ENCODE measurements at places on chromosomes 11 and 22.

DNA sequence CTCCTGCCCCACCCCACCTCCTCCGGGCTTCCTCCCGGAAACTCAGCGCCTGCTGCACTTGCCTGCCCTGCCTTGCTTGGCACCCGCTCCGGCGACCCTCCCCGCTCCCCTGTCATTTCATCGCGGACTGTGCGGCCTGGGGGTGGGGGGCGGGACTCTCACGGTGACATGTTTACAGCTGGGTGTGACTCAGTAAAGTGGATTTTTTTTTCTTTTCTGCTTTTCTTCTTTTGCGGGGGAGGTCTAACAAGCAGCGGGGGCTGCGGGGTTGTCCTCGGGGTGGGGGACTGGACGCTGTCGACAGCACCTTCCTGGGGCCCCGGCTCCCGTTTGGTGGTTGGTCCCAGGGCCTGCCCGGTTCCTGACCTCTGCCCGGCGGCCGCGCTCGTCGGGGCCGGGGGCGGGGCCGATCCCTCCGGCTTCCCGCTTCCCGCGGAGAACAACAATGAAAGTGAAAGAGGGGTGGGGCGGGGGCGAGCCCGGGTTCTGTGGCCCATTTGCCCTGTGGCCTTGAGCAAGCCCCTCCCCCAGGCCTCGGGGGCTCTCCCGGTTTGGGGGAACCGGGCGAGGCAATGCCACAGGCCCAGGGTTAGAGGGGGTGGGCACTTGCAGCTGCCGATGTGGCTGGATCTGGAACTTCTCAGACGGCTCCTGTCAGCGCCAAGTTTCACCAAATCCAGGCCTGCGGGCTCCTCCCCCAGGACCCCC, 975 bp upstream of the MDK start:
- peak; percentile 75 for DNase-seq

GRCh38 chr22:50626314-50626849, 1.6 kb downstream of the ARSA start:
- no peak for DNase-seq

DNA sequence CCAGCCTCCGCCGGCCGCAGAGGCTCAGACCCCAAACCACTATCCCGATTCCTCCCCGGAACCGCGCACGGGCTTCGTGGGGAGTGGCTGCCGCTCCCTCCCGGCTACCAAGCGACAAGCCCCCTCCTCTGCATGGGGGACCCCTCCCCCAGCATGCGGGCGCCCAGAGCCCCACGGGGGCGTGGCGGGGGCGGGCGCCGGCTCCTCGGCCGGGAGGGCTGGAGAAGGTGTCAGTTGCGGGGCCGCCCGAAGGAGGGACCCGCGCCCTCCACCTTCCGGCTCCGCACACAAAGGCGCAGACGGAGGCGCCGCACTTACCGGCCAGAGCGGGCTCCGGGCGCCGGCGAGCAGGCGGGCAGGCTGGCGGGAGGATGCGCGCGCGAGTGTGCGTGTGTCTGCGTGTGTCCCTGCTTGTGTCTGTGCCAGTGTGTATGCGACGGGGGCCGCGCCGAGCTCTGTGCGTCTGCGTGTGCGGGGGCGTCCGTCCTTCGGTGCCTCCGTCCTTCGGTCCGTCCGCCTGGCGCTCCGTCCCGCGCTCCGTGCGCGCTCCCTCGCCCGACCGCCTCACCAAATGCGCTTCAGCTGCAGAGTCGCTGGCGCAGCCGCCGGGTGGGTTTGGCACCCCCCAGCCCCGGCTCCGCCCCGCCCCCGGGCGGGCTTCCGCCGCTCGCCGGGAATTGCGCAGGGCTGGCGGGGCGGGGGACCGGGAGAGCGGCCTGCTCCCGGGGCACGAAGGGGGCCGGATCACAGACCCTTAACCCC, at the start of gene PTPN5:
Gene PTPN5, minus strand, starts transcription at position 592 of the 762 bp plus-strand sequence. CDS start 19,840 bp downstream, outside the sequence.
- no peak for DNase-seq

- DNase-seq = no peak
Measured at GRCh38 chr11:71247551-71248250, 4.7 kb downstream of the SHANK2 start.

GRCh38 chr11:117251506-117251905, 19.0 kb downstream of the RNF214 start:
- no peak for DNase-seq

DNA sequence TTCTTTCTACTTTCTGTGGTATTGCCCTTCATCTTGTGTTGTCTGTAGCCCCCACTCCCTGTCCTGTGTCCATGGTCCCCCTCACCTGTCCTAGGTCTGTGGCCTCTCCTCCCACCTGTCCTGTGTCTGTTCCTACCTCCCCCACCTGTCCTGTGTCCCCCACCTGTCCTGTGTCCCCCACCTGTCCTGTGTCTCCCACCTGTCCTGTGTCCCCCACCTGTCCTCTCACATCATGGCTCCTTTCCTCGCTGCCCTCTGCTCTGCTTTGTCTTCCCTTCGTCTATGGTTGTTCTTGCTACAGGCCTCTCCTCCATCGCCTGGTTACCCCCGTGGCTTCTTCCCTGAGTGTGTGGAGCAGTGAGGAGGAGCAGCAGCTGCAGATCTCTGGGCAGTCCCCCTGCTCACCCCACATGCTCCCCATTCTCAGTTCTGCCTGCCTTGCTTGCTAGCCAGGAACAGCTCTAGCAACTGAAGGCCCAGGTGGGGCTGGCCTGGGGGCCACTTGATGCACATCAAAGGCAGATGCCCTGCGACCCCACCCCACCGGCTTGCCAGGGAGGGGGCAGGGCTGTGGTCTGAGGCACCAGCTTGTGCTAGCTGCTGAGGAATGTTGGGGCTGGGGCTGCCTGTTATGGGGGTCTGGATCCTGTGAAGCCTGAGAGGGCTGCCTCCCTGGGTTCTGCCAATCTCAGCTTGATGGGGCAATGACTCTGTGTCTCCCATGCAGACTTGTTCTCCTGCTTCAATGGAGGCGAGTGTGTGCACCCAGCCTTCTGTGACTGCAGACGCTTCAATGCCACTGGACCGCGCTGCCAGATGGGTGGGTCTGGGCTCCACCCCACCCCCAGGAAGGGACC, 5.6 kb downstream of the OTOG start:
- no peak for DNase-seq

DNA sequence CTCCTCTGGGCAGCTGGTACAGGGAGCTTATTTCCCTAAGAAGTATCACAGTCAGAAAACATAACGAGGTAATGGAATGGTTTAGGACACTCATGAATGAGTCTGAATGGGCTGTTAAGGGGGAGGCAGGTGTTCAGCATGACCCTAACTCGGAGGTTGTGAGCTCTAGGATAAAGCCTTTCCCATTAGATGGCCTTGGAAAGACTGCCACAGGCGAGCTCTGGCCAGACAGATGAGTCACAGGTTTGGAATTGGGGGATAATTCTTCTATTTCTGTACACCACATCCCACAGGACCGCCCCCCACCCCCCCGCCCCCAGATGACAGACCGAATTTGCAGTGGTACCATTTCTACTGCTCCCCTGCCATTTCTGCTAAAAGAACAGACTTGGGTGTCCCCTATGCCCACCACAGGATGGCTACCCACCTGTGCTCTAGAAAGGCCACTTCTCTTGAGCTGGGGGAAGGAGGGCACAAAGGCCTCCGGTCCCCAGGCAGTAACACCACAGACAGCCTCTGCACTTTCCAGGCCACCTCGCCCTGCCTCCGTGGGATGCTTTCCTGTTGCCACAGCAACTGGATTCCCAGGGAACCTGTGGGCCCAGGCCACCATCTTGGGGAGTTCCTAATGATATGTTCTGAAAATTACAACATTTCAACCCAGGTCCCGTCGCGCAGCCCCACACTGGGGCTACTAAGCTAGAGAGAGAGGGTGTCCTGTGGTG, 76.7 kb downstream of the TRIM29 start:
- no peak for DNase-seq

DNA sequence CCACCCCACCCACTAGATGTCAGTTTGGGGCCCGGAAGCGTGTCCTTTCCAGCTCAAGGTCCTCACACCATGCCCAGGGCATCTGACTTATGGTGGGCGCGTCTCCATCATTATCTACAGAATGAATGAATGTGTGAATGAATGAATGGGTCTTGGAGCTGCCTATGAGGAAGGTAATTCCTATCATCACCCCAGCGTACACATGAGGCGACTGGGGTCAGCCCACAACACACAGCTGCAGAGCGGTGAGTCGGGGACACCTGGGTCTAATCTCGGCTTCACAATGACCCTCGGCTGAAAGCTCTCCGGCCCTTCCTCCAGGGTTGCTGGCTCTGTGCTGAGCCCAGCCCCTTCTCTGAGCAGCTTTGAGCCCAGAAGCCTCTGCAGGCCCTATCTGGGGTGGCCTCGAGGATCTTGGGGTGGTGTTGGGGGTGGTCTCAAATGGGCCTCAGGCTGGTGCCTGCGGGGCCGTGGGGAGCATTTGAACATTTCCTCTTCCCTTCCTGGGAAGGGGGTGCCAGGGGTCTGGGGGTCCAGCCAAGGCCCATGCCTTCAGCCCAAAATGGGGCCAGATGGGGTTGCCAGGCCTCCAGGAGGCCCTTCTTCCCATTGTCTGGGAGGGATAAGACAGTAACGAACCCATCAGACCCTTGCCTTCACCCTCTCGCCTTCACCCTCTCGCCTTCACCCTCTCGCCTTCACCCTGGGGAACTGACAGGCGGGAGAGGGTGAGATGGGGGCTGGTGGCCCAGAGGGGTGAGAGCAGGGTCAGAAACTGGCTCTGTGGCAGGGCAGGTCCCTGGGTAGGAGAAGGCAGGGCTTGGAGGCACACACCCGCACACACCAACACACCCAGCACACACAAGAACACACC, 82.4 kb downstream of the MYEOV start:
- DNase-seq = no peak

- DNase-seq = no peak
Measured at GRCh38 chr11:8787372-8787771, 104.8 kb downstream of the RPL27A start.
